Memory B cell (primary cell): ENCODE measurements at places on chromosomes 4 and X.

DNA sequence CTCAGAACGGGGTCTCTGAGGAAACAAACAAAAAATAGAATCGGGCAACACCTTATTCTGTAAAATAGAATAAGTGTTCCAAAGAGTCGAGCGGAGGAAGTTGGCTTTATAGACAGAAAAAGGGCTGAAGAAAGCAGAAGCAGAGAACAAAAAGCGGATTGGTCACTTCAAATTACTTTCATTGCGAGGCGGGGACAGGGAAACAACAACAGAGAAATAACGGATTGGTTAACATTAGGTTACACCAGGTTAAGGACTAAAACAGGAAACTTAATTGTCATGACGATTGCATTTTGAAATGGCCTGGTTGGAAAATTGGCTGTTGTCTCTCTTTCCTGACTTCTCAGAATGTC, 433 bp upstream of the COQ2 start:
- peak; percentile 48 for DNase-seq

GRCh38 chrX:276581-277201, 4.5 kb upstream of the PLCXD1 start:
- DNase-seq, result no peak

DNA sequence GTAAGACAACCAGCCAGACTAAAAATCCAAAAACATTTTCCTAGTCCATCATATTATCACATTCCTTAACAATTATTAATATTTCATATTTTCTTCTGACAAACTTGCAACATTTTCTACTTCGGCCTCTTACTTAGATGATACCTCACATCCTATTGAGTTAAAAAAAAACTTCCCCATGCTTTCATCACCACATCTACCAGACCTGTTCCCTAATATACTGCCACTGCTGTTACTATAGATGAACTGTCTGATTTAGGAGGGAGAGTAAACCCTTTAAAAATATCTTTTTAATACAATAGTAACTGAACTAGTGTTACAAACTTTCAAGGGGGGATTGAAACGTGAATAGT, 1.5 kb downstream of the FAM200B start:
- no peak for DNase-seq

DNA sequence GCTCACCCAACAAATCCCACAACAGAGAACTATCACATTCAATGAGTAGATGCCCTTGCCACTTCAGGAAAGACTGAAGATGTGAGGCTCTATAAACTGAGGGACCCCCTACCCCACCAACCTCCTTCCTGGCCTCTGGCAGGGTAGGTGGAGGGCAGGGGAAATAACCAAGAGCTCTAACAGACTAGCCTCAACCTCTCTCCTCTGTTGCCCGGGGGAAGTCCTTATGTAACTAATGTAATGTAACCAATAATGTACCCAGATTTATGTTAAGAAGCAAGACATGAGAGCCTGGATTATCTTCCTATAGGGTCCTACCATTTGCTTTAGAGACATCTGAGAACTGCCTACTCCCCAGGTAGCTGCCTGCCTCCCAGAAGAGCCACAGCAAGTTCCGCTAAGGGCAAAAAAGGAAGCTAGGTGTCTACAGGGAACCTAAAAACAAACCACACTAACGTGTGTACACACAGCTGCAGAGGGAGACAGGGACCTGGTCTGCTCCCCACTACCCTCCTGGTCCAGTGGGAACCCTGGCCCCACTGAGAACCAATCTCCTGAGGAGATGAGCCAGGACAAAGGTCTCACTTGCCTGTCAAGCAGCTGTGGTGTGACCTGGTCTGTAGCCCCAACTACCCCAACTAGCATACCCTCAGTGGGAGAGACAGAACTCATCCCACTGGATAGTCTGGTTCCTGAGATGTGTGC, 17.7 kb downstream of the OTUD5 start:
- peak; percentile 63 for DNase-seq

DNA sequence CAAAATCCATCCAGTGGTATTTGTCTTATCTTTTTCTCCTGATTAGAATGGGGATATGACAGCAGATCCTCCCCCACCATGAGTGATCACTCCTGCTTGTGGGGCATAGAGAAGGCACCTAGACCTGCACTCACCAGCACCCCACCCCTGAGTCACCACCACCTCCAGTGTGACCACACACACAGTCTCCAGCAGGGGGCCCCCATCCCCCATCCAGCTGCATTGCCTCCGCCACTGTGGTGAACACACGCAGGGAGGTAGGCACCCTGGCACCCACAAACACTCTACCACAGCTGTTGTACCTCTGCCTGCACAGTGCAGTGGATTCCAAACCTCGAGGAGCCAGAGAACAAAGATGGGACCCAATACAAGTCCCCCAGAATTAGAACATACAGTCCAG, 9.0 kb upstream of the MAGEA8 start:
- no peak for DNase-seq

DNA sequence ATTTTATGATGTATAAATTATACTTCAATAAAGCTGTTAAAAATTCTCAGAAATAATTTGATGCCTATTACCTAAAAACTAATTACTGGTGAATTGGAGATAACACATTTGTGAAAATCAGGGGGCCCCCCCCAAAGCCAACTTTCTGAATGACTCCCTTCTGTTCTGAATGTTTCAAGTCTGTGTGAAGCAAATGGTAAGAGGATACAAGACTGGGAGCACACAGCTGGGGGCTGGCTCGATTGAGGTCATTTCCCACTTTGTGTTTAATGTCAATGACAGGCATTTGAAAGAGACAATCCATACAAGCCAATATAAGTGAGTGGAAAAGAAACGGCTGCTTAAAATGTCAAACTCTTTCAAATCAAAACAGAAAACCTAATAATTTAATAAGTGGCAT, 155.8 kb downstream of the SH2D1A start:
- DNase-seq, result no peak

DNA sequence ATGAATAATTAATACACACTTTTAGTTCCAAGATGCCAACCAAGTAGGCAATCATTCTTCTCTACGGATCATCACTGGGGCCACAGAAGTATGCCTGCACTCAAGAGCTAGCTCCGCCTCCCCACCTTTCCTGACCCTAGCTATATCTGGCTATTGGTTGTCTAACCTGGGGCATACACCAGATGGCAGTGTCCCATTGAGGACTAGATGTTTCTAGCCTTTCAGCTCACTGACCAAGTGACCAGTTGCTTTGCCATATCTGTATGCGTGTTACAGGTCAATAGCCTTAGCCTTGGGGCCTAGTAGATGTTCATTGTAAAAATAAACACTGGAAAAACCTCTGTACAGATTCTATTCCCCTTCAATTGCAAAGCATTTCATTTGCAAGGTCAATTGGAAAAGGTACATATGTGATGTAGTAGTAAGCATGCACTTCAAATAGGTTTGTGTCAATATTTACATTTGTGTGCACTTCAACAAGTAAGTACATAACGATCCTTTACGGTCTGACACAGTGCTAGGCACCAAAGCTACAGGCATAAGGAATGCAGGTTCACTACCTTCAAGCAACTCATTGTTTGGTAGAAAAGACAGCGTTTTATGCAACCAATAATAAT, 521.7 kb downstream of the PPARGC1A start:
- DNase-seq, result no peak

DNA sequence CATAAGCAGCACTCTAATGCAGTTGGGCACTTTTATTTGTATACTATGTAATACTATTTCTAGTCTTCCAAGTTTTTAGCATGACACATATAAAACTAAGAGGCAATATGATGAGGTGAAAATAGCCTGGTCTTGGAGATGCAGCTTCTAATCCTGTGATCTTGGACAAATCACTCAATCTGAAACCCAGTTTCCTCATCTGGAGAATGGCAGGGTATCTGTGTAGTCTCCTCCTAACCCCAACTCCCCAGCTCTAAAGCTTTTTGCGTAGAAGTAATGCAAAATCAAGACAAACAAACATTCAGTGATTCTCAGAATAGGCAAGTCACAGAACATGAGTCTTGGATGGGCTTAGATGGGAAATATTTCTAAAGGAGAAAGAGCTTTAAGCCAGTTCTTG, 36.7 kb upstream of the IL21 start:
- DNase-seq, result no peak

DNA sequence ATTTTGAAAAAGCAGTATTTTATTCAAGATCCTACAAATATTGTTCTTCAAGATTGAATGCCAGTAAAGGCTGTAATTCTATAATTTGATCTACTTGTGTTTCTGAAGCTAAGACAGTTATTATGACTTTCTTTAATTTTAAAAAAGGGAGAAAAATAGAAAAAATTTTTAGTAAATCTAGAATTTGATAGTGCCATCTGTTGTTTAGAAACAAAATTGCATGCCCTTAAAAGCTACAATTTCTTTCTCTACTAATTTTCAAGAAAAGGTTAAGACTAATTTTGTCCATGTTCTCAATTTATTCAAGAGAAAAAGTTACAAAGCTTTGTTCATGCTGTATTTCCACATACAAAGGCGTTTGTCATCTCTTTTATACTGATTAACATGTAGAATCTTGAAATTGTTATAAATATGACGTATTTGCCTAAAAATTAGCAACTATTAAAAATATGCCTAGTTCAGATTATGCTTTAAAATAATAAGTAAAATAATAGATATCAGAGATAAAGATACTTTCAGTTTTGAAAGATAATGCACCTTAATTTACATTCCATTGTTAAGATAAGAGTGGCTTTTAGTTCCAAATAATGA, 25.6 kb upstream of the MMRN1 start:
- no peak for DNase-seq

DNA sequence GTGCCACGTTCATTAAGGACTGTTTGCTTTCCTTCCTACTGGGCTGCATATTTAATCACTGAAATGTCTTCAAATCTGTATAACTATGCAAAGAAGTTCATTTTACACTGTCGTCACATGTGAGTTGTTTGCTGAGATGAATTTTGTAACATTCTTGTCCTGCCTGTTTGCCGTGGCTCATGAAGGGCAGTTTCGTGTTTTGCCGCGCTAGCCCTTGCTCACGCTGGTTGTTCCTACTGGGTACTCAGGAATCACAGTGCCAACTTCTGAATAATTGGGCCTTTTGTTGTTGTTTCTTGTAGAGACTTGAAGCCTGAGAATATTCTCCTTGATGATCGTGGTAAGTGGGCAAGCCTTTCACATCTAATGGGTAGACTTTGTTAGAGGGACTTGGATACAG, 52.2 kb downstream of the HTT-AS start:
- DNase-seq, result no peak
